Aorta (tissue), 5 donors: ENCODE measurements at places on chromosomes 12 and 14.

DNA sequence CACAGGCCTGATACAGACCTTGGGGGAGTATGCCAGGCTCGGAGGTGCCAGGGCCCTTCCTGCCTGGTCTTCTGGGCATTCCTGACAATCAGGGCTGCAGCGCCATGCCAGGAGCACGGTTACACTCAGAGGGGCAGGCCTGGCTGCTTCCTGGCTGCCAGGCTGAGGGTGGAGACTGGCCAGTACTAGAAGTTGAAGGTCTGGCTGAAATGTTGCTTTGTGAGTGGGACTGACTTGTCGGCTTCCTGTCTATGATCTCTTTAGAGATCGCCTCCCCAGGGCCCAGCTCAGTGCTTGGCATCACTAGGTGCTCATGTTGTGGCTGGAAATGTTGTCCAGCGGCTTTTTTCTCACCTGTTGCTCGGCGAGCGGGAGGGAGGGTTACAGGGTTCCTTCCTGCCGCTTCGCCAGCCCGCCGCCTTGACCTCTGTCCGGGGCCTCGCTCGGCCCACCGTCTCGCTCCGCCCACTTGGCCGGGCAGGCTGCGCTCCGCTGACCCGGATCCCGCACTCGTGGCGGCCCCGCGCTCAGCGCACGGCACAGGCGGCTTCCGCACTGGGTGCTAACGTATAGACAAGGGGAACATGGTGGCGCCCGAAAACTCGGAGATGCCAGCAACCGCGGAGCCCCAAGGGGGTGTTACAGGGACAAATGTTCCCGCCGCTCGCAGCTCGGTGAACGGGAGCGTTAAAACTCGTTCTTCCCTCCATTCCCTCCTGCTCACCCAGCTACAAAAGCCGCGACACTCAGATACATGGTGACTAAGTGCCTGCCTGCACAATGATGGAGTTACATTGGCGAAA, 32.6 kb downstream of the PAPLN start:
- DNase-seq, result peak; percentile 77

DNA sequence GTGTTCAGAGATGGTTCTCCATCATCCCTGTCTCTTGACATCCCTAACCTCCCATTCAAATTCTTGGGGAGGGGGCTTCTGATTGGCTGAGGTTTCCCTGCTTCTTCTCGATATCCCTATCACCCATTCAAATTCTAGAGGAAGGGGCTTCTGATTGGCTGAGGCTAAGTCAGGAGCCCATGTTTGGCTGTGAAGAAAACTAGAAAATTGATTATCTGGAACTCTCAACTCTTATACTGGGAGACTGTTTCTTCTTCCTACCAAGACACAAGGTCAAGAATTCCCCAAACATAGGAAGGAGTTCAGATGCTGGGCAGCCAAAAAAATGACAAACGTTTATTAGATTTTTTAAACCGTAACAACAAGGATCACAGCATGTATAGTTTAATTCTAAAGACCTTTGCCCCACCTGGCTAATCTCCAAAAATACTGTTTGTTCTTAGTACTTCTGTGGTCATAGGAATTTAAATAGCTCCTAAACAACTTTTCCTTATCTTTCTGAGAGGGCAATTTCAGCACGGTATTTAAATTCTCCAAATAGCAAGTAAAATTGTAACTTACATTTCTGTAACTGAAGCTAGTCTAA, 26.4 kb downstream of the SPIC start:
- DNase-seq, result no peak

DNA sequence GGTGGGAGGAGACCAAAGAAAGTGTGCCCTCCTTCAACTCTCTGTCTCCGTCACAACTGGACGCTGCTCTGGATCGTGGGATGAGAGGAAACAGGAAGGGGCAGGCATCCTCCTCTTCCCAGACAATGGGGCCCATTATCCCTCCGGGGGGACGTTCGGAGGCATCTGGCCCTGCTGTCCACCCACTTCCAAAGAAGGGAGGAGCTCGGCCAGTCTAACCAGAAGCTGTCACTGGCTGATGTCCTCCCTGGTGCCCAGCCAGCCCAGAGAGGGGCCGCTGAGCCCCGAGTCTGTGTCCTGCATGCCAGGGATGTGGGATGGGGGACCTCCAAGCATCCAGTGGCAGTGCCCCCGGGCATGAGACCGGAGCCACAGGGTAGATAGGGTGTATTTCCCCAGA, 39.8 kb upstream of the MEG3 start:
- DNase-seq, result no peak

DNA sequence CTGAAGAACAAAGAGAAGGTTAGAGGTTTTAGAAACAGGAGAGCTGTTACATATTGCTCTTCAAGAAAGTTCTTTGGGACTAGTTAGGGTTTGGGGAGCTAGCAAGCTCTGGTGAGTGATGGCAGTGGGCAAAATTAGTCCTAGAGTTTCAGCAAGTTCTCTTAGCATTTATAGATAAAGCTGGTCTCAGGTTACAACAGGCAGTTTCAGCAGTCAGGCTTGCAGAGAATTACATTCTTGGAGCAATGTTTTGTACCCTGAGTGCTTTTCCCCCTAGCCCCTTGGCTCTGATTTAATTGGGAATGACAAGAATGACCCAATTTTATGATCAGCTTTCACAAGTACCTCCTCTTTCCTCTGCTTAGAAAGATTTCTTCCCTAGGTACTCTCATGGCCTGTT, 21.4 kb upstream of the EID3 start:
- no peak for DNase-seq

DNA sequence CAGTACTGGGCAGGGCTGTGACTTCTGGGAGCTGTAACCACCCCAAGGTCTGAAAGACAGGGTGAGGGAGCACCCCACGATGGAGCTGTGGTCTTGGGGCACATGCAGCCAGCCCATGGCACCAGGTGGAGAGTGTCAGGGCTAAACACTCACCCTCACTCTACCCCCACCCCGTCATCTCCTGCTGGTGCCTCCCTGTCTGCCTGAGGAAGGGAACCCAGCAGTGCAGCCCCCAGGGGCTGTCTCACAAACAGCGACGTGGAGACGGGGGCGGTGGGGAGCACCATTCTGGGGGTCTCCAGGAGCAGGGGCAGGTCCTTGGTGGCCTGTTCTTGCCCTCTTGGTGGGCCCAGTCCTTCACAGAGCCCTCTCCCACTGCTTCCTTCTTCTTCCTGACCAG, 63.5 kb downstream of the ERH start:
- no peak for DNase-seq

GRCh38 chr12:54439521-54440255, 20.6 kb upstream of the ITGA5 start:
- no peak for DNase-seq

- no peak for DNase-seq
Measured at GRCh38 chr12:108461058-108461660, 53.9 kb upstream of the FICD start.
